ENCODE measurements at places on chromosomes 3 and 15. TPM values are rescaled to one million over a fixed set of nuclear protein-coding genes. Genes with fewer than 3 reads are reported as not detected.

The PARP16 gene
- total RNA-seq, result 31.9 TPM

The SNAP23 gene
- total RNA-seq, result 72.0 TPM

The ADGRG7 gene
- total RNA-seq, result not detected

The USP50 gene
- not detected for total RNA-seq

The MNS1 gene
- total RNA-seq, result not detected

The GPR149 gene
- total RNA-seq, result not detected

The MOBP gene
- not detected for total RNA-seq

The MAP4 gene
- 135 TPM for total RNA-seq

The PCOLCE2 gene
- total RNA-seq, result not detected

The RAD18 gene
- 44.5 TPM for total RNA-seq

The CLDN1 gene
- total RNA-seq, result 12.3 TPM

The CCR3 gene
- total RNA-seq, result not detected

The C15orf40 gene
- 40.8 TPM for total RNA-seq
